ENCODE measurements at places on chromosomes 13 and 19. TPM values are rescaled to one million over a fixed set of nuclear protein-coding genes. Genes with fewer than 3 reads are reported as not detected.

Gene PRODH2
- not detected for total RNA-seq

Gene KL
- 0.05 TPM for total RNA-seq

Gene CYSLTR2
- total RNA-seq: not detected

Gene KCNK6
- total RNA-seq: 29.2 TPM

Gene VRK3
- total RNA-seq: 21.9 TPM

Gene ZNF486
- total RNA-seq: 5.5 TPM

DNA sequence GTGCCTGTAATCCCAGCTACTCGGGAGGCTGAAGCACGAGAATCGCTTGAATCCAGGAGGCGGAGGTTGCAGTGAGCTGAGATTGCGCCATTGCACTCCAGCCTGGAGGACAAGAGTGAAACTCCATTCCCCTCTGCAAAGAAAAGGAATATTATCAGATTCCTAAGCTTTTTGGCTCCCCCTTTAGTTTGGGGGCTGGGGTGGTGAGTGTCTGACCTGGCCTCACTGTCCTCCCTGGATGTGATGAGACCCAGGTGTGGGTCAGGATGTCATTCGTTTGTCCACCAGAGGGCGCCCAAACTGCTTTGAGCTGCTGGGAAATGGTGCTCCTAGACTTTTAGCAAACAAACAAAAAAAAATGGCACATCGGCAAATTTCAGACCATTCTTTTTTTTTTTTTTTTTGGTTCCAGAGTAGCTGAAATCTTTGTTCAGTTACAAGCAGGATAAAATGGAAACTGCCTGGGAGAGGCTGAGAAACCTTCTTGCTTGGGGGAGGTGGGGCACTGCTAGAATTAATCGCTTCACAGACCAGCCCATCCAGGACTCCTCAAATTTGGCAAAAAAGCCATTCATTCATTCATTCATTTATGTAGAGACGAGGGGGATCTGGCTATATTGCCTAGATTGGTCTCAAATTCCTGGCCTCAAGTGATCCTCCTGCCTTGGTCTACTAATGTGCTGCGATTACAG is 29.4 kb downstream of the SPC24 start:
- DNase-seq: no peak

- no peak for DNase-seq
These were observed 378.8 kb downstream of the DACH1 start for GRCh38 chr13:71488201-71488600.

GRCh38 chr13:21538753-21539152 is 65.2 kb downstream of the MICU2 start:
- DNase-seq: no peak

DNA sequence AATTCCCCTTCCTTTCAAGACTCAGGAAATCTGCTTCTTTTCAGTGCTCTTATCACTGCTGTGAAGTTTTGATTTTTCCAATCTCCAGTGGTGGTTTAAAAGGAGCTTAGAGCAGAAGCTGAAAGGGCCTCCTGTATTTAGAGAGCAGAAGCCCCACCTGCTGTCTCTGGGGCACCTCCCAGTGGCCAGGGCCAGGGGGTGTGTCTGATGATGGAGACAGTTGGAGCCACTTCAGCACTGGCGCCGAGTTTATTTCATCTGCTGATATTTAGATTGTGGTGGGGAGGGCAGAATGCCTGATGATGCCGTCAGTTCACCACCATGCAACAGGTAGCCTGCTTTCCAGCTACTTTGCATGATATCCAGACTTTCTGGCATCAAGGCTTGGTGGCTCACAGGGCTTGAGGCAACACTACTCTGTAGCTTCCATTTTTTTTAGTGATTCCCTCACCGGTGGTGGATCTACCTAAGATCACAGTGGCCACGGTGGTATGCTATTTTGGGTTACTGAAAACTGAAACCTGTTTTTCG is 371.9 kb downstream of the KCNRG start:
- DNase-seq: no peak

GRCh38 chr13:59425211-59425741 is 738.5 kb downstream of the DIAPH3 start:
- DNase-seq: no peak

DNA sequence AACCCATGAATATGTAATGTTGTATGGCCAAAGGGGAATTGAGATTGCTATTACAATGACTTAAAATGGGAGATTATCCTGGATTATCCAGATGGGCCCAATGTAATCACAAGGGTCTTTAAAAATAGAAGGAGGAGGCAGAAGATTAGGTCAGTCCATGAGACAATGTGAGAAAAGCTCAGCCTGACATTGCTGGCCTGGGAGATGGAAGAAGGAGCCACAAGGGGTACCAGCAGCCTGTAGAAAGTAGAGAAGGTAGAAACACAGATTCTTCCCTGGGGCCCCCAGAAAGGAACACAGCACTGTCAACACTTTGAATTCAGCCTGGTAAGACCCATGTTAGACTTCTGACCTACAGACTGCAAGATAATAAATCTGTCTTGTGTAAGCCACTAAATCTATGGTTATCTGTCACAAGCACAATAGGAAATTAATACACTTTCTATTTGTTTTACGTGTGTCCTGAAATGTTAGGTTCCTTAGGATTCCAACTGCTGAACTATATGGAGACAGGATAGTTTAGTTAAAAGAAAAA is 132.9 kb upstream of the SERP2 start:
- no peak for DNase-seq

GRCh38 chr13:70756088-70756487 is 647.8 kb upstream of the KLHL1 start:
- DNase-seq: no peak

DNA sequence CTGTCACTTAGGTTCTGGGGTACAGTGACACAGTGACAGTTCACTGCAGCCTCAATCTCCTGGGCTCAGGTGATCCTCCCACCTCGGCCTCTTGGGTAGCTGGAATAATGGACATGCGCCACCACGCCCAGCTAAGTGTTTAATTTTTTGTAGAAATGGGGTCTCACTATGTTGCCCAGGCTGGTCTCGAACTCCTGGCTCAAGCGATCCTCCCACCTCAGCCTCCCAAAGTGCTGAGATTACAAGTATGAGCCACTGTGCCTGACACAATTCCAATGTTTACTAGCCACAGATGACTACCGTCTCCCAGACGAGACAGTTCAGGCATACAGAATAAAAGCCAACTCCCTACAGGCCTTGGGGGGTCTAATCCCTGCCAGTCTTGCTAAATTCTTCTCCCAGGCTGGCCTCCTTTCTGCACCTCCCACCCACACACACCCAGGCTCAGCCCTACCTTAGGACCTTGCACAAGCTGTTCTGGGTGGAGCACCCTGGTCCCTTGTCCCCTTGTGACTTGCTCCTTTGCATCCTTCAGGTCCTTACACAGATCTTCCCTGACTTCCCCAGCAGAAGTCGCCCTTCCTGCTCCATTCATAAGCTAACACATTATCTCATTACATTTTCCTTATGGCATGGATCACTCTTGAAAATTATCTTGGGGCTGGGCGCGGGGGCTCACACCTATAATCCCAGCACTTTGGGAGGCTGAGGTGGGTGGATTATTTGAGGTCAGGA is 106.4 kb downstream of the INSR start:
- DNase-seq: no peak

- DNase-seq: no peak
These were observed 110.6 kb downstream of the LIG4 start for GRCh38 chr13:108104736-108105135.

GRCh38 chr19:6710273-6711077 is 10.0 kb downstream of the C3 start:
- DNase-seq: no peak

DNA sequence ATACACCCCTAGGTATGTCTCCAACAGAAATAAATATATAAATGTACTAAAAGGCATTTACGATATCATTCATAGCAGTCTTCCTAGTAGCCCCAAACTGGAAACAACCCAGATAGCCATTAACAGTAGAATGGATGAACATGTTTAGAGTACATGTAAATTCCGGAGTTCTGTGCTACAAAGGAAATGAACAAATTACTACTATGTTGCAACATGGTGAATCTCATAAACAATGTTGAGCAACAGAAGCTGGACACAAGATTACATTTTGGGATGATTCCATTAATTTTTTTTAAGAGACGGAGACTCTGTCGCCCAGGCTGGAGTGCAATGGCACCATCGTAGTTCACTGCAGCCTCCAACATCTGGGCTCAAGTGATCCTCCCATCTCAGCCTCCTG is 5.9 kb upstream of the SLC7A10 start:
- DNase-seq: no peak

- DNase-seq: no peak
These were observed 15.6 kb downstream of the PCID2 start for GRCh38 chr13:113192902-113193301.

GRCh38 chr19:49436381-49437017 is 4.8 kb downstream of the SLC17A7 start:
- DNase-seq: no peak

- DNase-seq: no peak
These were observed 10.0 kb downstream of the LHB start for GRCh38 chr19:49006905-49007304.

All from chondrocyte (in vitro differentiated cells).